ENCODE measurements at places on chromosomes 16 and 17. TPM values are rescaled to one million over a fixed set of nuclear protein-coding genes. Genes with fewer than 3 reads are reported as not detected.

- no peak for DNase-seq
These were observed 56.0 kb upstream of the LHX1 start for GRCh38 chr17:36881323-36881722.

DNA sequence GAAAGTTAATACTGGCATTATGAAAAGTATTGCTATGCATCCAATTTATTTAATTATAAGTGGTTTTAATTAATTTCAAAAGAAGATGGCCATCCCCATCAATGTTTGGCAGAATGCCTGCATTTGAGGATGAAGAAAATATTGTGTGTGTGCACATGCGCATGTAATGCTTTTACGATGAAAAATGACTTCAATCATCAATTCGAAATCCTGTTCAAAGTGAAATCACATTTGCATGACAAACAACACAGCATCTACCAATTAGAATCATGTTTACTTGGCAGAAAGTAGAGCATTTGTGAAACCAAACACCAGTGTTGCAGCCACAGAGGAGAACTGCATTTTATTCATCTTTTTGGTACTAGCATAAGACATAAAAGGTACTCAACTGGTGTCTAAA, 191.9 kb upstream of the PIRT start:
- no peak for DNase-seq

DNA sequence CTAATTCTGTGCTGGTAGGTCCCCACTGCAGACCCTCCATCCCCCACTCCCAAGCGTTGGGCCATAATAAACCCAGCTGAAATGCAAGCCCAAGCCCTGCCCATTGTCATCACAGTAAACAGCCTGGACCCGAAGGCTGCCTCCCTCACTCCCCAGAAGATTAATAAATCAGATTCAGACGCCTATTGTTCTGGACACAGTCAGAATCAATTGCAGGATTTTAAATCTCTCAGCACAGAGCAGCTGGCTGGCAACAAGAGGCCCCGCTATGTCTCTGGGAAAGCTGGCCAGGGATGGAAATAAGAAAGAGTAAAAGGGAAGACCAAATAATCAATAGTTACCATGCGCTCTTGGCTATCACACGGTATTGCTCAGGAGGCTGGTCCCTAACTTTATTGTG, 93.9 kb downstream of the C17orf67 start:
- DNase-seq = no peak

- no peak for DNase-seq
These were observed 81.5 kb downstream of the GAS7 start for GRCh38 chr17:10116753-10117420.

GRCh38 chr17:58330997-58331814, 2.6 kb upstream of the TSPOAP1 start:
- DNase-seq = peak; percentile 65

DNA sequence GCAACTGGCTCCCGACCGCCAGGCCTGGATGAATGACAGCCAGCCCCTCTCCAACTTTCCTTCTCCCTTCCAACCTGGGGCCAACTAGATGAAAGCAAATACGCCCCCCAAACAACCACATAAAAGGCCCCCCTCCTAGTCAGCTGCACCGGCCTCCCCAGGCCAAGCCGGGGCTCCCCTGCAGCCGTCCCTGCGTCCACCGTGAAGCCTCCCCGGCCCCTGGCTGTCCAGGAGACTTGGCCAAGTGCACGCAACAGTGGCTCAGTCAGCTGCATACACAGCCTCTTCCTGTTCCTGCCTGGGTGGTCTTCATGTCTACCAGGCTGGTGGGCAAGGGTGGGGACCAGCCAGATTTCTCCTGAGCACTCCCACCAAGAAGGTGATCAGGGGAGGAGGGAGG, 16.0 kb downstream of the DNAH17 start:
- no peak for DNase-seq

DNA sequence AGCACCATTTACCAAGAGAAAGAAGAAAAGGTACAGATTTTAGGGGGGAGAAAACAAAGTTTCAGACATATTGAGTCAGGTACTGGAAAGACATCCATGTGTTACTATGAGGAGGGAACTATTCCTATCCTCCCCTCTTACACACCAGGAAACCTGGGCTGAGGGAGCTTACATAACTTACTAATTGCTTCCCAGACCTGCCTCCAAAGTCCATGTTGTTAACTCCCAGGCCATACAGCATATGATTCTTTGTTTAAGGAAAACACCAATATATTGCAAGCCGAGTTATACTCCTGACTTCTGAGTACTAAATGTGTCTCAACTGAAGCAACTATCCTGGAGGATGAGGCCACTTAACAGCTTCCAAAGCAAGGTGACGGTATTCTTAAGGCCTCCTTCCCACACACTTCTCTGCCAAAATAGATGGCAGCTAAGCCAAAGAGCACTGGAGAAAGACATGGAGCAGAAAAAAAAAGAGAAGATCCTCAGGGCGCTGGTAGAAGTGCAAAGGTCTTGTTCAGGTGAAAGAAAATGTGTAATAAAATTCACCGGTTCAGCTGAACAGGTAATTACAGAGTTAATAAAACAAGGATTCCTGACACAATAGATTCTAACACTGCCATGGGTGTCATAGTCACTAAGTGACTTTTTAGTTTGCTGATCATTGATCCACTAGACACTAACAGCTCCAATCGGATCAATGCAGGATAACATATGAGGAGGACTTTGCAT, 151.1 kb downstream of the SKAP1 start:
- no peak for DNase-seq

DNA sequence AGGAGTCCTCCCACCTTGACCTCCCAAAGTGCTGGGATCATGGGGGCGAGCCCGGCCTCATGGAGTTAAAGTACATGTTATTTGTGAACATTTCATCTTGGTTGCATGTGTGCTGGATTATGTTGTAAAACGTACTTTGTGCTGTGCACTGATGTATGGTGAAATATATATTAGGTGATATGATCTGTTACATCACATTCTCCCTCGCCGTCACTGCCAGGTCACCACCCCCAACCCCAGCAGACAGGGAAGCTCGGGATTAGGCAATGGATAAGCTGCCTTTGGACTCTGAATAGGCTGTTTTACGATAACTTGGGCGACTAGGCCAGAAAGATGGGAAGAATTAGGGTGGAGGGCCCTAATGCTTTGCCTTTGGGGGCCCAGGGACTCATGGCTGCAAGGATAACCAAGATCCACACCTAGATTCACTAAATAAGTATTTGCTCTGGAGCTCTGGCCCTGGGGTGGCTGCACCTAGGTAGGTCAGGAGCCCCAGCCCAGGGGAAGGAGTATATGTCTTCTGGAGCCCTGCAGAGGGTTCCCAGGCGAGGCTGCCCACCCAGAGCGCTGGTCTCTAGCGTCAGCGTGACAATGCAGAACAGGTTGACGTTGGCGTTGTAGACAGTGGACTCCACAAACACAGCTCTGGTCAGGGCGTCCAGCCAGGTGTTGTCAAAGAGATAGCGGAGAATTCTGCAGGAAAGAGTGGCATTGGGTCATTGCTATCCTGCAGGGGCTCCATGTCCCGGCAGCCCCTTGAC, 27.1 kb upstream of the GCSH start:
- DNase-seq = no peak

GRCh38 chr16:81748476-81749198, 30.5 kb upstream of the PLCG2 start:
- DNase-seq = no peak

DNA sequence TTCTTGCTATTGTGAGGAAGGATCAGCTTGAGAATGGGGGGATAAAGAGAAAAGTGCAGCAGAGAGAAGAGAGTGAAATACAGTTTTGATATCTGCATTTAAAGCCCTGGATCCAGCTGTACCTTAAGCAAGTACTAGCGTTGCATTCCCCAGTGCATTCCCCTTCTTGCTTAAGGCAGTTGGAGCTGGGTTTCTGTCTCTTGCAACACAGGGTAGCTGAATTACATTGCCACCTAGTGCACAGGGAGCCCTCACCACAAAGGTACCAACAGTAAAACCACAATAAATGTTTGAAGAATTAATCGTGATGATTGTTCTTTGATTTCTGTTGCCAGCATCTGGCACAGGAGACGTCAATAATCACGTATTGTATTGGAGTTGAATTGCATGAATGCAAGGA, 588.7 kb downstream of the RBFOX1 start:
- no peak for DNase-seq

- peak; percentile 12 for DNase-seq
These were observed 1.2 kb downstream of the OR1F1 start for GRCh38 chr16:3188925-3189825.

- no peak for DNase-seq
These were observed 13.3 kb downstream of the SNN start for GRCh38 chr16:11681556-11681955.

HSD11B2 gene
- polyA plus RNA-seq = not detected

MYL4 gene
- polyA plus RNA-seq = not detected

KRTAP4-3 gene
- polyA plus RNA-seq = not detected

VPS25 gene
- polyA plus RNA-seq = 63.8 TPM
